Stimulated activated CD8-positive, alpha-beta memory T cell treated with anti-CD3 and anti-CD28 coated beads, Interleukin-15, amount 100 ng/mL, for 1 hour (primary cell): ENCODE measurements at places on chromosomes 13 and 19.

GRCh38 chr19:55216461-55217198 lies 7.3 kb upstream of the PTPRH start:
- DNase-seq: peak; percentile 16

GRCh38 chr13:113417836-113418721 lies 35.2 kb downstream of the ADPRHL1 start:
- no peak for DNase-seq

- DNase-seq: no peak
Measured at GRCh38 chr19:28971049-28971448, 241.9 kb downstream of the UQCRFS1 start.

- no peak for DNase-seq
Measured at GRCh38 chr13:98175043-98175442, 2.0 kb downstream of the RNF113B start.

GRCh38 chr13:62418872-62419271 lies 1003.2 kb upstream of the PCDH20 start:
- DNase-seq: no peak

GRCh38 chr19:12064590-12065538 lies at the start of gene ZNF844:
Gene ZNF844, plus strand, starts transcription at chr19:12064731. Its CDS starts 143 bp downstream, at chr19:12064874.
- peak; percentile 55 for DNase-seq

DNA sequence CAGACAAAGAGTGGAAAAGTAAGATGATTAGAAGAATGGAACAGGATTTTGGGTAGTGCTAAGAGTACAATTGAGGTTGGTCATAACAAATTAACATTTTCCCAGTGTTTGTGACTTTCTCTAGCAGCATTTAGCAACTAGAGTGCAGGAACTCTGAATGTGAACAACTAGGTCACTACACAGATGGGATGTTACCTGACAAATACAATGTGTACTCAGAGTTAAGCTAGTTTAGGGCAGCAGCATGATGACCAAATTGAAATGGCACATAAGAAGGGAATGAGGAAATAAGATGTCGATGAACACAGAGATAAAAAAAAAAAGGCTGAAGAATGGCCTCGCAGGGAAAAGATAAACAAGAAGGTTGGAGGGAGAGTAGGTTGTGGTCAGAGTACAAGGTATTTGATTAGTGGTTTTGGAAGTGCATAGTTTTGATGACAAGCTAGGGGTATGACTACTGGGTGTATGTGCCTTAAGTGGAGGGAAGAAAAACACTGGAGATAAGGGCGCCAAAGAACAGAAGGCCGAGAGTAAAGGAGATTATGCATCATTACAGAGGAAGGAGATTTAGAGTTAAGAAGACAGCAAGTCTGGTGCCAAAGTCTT lies 381.1 kb downstream of the FGF14 start:
- DNase-seq: no peak

DNA sequence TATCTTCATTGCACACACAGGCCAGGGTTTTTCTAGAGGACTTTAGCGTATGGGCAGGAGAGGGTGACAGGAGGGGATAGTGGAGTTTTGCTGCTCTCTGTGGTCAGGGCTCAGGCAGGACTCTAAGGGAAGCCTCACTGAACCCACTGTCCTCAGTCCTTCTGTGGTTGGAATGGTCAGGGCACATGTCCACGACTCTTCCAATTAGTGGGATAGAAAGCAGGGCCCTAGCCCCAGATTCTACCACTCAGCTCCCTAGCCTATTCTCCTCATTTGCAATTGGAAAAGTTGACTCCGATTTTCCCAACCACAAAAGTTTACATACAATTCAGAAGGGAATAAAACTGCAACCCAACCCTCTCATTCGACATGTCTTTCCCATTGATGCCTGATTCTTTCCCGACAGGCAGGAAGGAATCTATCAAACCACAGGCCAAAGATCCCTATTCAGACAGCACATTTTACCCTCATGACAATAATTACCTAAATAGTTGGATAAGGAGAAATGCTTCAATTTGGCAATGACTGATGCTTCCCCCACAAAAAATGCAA lies 38.2 kb downstream of the TGDS start:
- DNase-seq: no peak

GRCh38 chr19:17544418-17544817 lies 11.0 kb upstream of the COLGALT1 start:
- DNase-seq: no peak

GRCh38 chr19:21492947-21493906 lies 12.2 kb upstream of the ZNF429 start:
- DNase-seq: no peak

DNA sequence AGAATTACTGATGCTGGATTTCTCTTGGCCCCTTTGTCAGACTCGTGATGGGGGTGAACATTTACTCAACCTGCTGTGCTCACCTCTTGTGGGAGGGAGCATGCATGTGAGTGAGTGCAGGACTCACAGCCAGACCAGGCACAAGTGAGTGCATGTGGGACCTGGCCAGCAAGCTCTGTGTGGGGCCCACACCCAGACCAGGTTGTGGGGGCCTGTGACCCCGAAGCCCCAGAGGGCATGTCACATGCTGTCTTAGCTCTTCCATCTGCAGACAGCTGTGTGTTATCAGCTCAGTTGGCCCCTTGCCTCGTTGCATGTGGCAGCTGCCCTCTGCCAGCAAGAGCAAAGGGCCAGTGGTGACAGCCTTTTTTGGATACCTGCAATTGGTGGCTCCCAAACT lies 614.4 kb downstream of the GPC5 start:
- DNase-seq: no peak

DNA sequence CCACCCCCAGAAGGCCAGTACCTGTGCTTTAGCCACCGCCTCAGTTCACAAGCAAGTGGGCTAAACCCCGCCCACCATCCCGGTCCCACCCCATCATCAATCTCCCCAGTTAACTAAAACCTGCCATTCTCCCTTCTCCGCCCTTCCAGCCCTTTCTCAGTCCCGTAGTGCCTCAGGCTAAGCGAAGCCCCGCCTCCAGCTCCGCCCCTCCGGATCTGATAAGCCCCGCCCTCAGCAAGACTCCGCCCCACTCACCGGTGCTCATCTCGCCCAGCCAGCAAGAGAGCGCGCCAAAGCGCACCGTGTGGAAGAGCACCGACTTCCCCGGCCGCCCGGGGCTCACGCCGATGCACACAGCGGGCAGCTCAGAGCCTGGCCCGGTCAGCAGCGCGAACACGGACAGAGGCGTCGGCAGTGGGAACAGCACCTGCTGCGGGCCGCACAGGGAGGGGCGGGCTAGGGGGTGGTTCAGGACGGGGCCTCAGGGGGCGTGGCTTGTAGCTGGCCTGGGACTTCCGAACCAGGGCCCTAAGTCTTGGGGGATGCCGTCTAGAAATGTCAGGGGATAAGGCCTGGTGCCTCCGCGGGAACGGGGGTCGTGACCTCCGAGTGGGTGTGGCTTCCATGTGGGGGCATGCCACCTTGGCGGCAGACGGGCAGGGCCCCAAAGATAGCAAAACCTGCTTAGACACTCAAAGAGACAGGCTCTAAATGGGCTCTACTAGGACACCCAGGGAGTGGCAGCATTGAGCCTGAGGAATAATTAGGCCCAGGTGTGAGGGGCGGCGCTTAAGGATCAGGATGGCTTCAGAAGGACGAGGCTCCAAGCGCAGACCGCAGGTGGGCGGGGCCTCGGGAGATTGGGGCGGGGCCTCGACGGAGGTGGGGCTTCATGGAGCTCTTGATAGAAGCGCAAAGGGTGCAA lies 21.4 kb downstream of the MAP4K1 start:
- DNase-seq: no peak

DNA sequence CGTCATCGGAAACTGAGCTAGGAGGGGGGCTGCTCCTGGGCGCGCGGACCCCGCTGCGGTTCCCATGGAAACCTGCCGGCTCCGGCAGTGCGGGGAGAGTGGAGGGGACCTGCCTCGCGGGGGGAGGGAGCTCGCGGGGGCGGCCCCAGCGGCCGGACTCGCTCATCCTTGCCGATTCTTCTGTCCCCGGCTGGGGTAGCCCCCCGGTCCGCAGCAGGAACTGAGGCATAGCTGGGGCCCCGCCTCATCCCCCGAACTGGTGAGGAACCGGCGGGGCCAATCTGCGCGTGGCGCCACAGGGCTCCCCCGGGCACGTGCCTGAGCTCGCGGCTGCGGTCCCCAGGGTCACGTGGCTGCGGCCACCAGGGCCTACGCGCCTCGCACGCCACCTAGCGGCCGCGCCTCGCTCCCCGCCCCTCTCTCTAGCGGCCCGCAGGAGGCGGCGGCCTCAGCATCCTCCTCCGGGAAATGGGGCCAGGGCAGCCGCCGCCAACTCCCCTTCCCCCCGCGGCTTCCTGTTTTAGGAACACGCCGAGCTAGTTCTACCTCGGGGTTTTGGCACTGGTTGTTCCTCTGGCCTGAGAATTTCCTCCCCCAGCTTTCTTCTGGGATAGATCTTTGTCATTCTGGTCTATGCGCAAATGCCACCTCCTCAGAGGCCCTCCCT lies 1.7 kb upstream of the ELAVL3 start:
- peak; percentile 68 for DNase-seq

DNA sequence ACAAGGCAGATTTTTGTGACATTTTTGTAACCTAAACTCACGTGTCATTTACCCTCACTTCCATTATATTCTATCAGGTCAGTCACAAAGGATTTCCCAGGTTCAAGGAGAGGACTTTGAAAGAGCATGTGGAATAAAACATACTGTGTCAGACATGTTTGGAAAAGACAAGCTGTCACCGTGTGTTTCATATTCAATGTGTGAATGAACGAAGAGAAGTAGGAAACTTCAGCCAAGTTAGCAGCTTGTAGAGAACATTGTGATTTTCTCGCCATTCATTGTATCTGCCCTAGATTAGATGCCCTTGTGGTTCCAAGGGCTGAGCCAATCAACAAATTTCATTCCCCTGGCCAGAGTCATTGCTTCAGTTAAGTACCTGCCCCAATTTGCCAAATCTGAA lies 2288.9 kb upstream of the PCDH20 start:
- no peak for DNase-seq

- DNase-seq: no peak
Measured at GRCh38 chr19:8451885-8452284, 7.1 kb downstream of the HNRNPM start.

DNA sequence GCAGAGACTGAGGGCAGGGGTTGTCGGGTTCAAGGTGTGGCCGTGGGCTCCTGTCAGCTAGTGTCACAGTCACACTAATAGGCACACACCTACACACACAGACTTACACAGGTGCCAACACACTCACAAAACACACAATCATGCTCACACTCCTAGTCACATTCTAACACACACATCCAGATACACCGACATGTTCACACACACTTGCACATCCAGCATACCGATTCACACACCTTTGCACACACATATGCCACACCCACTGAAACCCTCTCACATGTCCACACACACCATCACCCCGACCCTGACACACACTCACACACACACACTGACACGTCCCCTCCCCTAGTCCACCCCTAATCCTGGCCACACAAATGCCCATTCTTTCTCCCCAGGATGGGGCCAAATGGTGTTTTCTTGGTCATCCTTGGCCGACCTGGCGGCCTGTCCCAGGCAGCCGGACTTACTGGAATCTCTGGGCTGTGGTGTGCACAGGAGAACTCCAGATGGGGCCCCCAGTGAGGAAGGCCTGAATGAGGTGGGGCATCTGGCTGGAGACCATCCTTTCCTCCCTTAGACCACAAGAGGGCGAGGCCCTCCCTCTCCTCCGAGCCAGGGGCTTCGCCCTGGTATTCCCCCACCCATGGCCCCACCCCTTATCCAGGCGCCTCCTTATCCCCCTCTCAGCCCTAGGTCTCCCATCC lies 19.1 kb upstream of the PNMA8B start:
- DNase-seq: no peak

GRCh38 chr19:55605637-55606470 lies at the start of gene ZNF865:
Gene ZNF865, plus strand, starts transcription at chr19:55605647. Its CDS starts 7,972 bp downstream, at chr19:55613619.
- DNase-seq: no peak

GRCh38 chr13:83878691-83879430 lies 3.4 kb downstream of the SLITRK1 start:
- no peak for DNase-seq

DNA sequence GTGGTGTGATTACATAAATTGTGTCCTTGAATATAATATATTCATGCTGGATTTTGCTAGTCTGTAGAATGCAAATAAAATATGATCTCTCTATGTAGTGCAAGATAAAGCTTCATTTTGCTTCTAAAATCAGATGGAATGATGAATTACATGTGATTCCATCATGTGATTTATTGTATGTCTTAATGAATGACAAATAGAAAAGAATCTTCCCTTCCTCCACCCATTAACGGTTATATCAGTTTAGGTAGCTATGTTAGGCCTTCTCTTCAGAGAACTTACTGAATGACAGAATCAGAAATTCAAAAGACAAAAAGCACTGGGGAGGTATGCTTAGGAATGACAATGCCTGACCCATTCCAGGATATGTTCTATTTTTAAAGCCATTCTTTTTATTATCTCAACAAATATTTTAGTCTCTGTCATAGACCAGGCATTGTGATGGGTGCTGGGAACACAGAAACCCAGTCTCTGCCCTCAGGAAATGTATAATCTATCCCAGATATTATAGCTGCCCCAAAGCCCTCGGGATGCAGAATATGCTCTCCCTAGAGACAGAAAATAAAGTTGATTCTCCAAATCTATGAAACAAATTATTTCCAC lies 90.6 kb downstream of the TEX26 start:
- no peak for DNase-seq

DNA sequence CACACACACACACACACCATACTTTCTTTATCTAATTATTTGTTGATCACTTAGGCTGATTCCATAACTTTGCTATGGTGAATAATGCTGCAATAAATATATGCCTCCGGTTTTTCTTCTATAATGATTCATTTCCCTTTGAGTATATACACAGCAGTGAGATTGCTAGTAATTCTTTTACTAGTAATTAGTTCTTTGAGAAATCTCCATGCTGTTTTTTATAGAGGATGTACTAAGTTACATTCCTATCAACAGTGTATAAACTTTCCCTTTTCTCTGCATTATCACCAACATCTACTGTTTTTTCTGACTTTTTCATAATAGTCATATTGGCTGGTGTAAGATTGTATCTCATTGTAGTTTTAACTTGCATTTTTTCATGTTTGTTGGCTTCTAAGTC lies 1405.1 kb downstream of the PCDH9 start:
- DNase-seq: no peak

- DNase-seq: no peak
Measured at GRCh38 chr13:101289764-101290163, 126.5 kb downstream of the NALCN start.

- DNase-seq: no peak
Measured at GRCh38 chr13:38090913-38091312, 221.3 kb upstream of the TRPC4 start.

DNA sequence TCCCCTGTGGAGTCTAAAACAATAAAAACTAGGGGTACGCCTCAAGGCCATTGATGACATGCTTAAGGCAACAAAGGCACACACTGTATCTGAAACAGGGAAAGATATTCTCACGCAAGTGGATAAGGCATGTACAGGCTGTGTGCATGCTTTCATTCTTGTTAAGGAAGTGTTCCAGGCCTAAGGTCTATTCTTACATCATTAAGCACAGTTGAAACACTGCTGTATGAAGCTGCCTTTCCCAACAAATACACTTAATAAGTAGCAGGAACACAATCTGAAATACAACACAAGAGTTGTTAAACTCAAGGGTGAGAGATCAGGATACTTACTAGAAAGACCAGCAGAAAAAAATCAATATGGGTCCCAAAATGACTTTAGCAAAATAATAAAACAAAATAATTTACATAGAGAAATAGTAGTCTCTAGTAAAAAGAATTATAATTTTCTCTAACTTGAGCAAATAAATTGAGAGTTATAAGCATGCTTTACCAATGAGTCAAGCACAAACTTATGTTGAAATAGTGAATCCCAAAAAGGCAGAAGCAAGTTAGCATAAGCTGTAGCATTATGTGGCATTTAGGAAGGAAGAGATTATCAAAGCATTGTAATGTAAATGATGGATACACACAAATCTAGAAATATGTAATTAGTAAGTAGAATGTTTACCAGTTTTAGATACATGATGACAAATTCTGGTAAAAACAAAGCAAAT lies 796.9 kb downstream of the SLITRK1 start:
- no peak for DNase-seq
